ENCODE measurements at places on chromosomes 7 and 10.

GRCh38 chr10:32937911-32938424, 20.1 kb downstream of the ITGB1 start:
- DNase-seq: no peak

- DNase-seq: no peak
Measured at GRCh38 chr7:128063088-128063487, 31.9 kb upstream of the LRRC4 start.

DNA sequence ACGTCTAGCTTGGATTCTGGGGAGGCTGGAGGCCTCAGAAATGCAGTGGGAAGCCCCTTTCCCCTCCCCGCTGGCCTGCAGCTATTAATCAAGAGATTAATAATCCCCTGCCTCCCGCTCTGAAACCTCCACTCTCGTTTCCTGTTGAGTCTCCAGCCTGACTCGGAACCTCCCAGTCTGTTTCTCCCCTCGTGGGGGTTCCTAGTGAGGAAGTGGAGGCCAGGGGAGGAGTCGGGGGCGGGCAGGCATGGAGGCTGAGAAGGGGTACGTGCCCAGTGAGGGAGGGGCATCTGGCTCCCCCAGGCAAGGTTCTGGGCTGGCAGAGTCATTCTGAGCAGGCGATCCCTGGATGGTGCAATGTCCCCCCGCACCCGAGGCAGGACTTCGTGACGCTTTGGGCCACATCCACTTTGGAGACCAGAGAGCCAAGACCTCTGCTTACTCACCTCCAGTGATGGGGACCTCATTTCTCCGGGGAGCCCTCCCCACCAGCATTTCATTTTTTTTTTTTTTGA, 73.6 kb downstream of the COL26A1 start:
- no peak for DNase-seq

- no peak for DNase-seq
Measured at GRCh38 chr7:135509589-135509838, 388 bp downstream of the CNOT4 start.

DNA sequence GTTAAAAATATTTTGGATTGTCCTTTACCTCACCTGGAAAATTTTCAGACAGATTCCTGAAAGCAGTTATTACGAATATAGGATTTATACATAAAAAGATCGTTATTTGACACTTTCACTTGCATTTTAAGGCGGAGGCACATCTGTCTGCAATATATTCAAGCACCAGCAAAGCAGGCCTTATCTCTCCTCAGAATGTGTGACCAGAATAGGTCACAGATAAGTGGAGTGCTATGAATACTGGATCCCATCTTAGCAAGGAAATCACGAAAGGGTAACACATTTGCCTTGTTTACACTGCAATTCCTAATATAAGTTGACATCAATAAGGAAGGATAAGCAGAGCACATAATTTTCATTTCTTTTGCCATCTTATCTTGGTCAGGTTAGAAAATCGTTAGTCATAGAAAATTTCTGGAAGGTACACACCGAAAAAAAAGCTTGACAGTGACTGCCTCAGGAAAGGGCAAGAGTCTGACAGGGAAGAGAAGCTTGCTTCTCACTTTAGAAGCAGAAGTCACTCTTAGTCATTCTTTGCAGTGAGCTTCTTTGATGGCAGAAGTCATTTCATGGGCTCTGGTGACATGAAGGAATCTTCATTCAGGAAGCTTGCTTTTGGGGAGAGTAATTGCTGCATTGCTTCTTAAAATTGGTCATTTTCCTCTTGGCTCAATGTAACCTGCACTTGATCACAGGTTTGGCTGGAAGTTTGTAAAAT, 98.1 kb upstream of the STK17A start:
- no peak for DNase-seq

DNA sequence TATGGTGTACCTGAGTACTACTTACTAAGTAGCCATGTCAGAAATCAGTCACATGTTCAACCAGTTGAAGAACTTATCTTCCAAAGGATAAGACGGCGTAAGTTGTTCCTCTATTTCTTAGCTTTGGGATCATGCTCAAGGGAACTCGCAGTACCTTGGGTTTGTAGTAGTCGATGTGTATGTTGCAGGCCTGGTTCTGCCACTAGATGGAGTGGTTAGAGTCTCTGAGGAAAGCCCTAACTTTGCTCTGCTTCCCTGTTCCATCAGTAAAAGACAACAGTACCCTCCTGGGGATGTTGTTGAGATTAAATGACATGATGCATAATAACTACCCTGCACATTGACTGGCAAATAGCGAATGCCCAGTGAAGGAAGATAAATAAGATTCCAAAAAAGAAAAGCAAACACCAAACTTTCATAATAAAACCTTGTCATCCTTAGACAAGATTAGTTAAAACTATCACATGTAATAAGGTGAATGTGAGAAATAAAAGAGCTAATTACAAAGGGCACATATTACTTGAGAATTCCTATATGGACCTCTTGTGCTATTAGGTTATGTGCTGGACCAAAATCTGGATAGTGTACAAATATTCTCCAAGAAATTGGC, 165.9 kb downstream of the ABCA13 start:
- no peak for DNase-seq

GRCh38 chr7:3065724-3066143, 22.1 kb upstream of the CARD11 start:
- peak; percentile 71 for DNase-seq

- no peak for DNase-seq
Measured at GRCh38 chr7:132773527-132773956, 197.3 kb upstream of the PLXNA4 start.

GRCh38 chr10:77641788-77642397, 4.3 kb upstream of the KCNMA1 start:
- DNase-seq: peak; percentile 59

DNA sequence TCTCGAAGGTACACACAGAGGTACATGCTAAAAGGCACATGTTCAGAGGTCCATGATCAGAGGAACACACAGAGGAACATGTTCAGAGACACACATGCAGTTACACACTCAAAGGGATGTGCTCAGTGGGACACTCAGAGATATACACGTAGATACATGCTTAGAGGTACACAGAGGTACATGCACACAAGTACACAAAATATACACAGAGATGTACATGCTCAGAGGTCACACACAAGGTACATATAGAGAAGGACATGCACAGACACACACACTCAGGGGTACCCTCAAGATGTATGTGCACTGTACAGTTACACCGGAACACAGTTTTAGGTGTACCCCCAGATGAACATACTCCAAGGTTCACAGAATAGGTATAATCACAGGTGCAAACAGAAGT, 18.8 kb downstream of the NPC1L1 start:
- no peak for DNase-seq

DNA sequence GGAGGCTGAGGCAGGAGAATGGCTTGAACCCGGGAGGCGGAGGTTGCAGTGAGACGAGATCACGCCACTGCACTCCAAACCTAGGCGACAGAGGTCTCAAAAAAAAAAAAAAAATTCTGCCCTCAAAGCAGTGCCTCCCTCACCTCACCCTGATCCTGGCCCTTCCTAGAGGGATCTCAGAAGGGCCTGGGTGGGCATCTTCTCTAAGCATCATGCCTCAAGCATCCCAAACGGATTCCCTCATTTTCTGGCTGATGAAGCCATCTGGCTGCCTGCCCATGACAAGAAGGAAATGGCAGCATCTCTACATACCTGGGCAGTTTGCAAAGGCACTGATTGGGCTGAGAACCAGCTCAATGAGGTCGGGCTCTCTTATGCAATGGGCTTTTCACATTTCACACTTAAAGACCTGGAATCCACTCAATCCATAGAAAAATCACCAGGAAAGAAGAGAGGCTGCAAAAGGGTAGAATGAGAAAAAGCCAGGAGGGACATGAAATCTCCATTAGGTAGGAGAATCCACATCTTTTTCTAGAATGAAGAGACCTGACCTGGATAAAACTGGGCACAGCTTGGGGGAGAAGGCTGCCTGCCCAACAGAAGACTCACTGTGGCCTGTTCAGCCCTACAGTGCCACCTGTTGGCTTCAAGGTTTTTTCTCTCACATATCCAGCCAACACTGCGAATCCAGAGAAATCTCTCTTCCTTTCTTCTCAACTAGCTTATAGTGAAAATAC, 48.1 kb downstream of the PDLIM1 start:
- peak; percentile 36 for DNase-seq

DNA sequence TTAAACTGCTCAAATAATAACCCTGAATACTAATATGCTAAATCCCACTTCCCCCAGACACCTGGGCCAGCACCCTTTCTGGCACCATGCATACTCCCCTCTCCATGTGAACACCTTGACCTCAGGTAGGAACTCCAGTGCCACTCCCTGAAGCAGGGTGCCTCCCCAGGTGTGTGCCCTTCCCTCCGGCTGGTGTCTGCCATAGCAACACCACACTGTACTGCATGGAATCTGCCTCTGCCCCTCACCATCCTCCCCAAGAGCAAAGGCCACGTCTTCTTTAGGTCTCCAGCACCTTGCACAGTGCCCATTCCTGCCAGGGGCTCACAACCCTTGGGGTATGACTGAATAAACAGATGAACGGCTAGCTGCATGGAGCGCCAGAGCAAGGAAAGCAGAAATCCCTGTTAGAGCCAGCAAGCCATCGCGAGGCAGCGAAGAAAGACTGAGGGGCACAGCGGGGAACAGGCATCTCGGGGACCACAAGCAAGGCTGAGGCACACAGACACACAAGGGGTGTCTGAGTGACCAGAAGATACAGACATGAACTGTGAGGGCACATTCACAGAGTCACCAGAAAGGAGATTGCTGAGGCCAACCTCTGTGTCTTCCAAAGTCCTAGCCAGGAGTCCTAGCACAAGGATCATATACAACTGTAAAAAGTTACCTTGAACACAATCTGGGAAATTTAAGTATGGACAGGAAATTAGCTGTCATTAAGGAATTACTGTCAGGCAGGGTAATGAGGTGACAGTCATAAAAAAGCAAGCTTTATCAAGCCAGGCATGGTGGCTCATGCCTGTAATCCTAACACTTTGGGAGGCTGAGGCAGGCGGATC, 25.7 kb downstream of the COBL start:
- no peak for DNase-seq

GRCh38 chr7:82444220-82444909, 788 bp upstream of the CACNA2D1 start:
- no peak for DNase-seq

All from stimulated activated CD4-positive, alpha-beta T cell treated with anti-CD3 and anti-CD28 coated beads, Interleukin-2, amount 100 ng/mL, for 48 hours (primary cell).